NCI-H1105 (cell line): ENCODE measurements at places on chromosomes 4 and X.
A peak's percentile ranks its signal among the peaks of the same experiment; 100 is the strongest.

DNA sequence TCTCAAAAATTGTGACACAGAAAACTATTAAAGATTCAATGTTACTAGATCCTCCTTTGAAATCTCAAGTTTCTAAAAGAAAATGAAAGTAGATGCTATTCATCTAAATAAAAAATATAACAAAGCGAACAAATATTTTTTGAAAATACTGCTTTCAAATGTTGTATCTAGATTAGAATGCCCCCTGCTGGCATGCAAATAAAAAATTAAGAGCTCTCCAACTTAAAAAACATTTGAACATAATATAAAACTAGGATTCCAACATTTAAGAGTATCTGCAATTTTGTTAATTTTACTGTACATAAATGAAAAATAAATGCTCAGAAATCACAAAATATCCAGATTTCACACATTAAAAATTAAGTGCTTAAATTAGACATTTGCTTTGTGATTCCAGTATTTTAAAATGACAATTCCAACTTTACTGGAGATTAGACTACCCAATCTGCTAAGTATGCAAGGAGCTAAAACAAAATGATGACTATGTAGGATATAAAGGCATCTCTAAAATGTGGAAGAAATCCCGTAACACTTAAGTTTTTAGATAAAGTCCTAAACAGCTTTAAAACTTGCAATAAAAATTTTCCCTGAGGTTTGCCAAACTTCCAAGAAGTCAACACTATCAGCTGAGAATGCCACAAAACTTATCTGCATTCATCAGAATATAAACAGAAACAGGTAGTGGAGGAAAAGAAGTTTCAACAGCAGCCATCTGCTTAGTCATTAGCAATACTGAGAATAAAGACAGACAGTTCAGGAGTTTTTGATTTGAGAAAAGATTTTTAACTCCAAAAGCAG is 32.7 kb downstream of the DHX15 start:
- DNase-seq: no peak

- DNase-seq: no peak
Measured at GRCh38 chr4:17760626-17761025, 20.8 kb downstream of the FAM184B start.

- DNase-seq: peak; percentile 60
Measured at GRCh38 chrX:153726286-153727122, 1.8 kb downstream of the ABCD1 start.

- no peak for DNase-seq
Measured at GRCh38 chrX:19660604-19661255, 145.4 kb upstream of the MAP3K15 start.

DNA sequence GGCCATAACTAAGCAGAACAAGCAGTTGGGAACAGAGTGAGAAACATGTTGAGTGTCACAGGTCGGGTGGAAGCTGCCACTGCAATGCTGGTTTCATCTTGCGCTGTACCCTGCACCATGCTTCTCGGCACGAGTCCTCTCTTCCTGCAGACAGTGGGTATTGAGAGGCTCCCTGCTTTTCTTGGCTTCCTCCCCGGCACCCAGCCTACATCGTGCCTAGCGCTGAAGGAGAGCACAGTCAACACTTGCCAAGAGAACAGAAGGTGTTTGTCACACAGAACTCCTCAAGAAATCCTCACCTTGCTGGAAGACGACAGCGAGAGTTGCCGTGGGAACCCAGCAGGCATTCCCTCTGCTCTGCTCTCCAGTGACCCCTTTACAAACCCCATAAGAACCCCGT is 53.6 kb downstream of the EVC2 start:
- DNase-seq: no peak
